GM12878 (cell line): ENCODE measurements at places on chromosomes 12 and 14.

DNA sequence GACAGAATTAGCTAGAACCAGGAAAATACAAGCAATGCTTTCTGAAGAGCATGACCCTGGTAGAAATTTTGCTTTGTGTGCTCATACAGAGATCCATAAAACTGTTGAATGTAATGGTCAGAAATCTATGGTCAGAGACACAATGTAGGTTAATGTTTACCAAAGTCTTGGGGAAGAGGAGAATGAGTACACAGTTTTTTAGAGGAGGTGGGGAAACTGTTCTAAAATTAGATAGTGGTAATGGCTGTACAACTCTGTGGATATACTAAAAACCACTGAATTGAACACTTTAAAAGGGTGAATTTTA, 109.5 kb upstream of the ARHGAP5 start:
- DNase-seq, result no peak

GRCh38 chr12:91811481-91812287, 334.0 kb downstream of the BTG1 start:
- DNase-seq, result peak; percentile 40

- no peak for DNase-seq
Measured at GRCh38 chr14:32940066-32940651, 1.5 kb downstream of the NPAS3 start.

- DNase-seq, result no peak
Measured at GRCh38 chr12:47145188-47145587, 65.4 kb upstream of the AMIGO2 start.

DNA sequence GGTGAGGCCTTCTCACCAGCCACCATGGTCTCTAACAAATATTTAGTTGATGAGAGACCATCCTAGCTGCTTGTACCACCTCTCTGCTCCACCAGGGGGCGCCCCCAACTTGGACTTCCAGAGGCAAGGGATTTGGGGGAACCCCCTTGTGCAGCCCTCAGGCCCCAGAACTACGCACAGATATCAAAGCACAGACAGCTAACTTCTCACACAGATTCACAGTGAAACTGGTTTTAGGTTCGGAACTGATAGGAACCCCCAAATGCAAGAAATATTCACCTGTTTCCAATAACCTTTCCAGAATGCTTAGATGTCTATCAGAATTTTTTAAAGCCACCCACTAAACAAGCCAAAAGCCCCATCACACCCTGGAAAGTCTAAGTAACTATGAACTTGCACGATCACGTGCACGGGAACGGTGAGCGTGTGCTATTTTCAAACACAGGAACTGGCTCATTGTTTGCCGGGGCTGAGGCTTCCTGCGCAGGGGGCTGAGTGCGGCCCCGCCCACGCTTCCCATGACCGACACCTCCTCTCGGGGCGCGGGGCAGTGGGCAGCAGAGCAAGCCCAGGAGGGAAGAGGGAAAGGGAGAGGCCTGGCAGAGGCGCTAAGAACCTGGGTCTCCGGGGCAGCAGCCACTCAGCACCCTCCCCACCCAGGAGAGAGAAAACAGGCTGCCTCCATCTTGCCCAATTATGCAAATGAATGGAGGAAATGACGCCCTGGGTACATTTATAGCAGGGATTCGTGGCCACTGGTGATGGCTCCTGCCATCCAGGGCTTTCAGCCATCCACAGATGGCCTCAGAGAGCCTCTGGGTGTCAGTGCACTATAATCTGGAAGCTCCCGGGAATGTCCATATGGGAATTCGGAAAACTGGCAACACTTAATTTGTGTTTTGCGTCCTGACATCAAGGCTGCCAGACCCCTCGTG, 79.4 kb upstream of the GPR68 start:
- peak; percentile 75 for DNase-seq

GRCh38 chr14:39006721-39007410, 96.2 kb downstream of the SEC23A start:
- DNase-seq, result no peak

- DNase-seq, result no peak
Measured at GRCh38 chr14:68359837-68360552, 432.9 kb downstream of the ZFP36L1 start.

DNA sequence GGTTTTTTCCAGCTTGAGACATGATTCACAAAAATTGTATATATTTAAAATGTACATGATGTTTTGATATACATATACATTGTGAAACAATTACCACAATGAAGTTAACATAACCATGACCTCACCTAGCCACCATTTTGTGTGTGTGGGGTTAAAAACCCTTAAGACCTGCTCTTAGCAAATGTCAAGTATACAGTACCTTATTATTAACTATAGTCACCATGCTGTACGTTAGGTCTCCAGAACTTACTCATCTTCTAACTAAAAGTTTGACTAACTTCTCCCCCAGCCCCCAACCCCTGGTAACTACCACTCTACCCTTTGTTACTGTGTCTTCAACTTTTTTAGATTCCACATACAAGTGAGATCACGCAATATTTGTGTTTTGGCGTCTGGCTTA, 52.6 kb downstream of the EIF2S3B start:
- DNase-seq, result no peak

- DNase-seq, result no peak
Measured at GRCh38 chr12:113054948-113055486, 1.5 kb upstream of the DTX1 start.
